ENCODE measurements at places on chromosomes 16 and 17. TPM values are rescaled to one million over a fixed set of nuclear protein-coding genes. Genes with fewer than 3 reads are reported as not detected.

FMNL1 gene
- 228 TPM for total RNA-seq

TNFRSF17 gene
- not detected for total RNA-seq

DNA sequence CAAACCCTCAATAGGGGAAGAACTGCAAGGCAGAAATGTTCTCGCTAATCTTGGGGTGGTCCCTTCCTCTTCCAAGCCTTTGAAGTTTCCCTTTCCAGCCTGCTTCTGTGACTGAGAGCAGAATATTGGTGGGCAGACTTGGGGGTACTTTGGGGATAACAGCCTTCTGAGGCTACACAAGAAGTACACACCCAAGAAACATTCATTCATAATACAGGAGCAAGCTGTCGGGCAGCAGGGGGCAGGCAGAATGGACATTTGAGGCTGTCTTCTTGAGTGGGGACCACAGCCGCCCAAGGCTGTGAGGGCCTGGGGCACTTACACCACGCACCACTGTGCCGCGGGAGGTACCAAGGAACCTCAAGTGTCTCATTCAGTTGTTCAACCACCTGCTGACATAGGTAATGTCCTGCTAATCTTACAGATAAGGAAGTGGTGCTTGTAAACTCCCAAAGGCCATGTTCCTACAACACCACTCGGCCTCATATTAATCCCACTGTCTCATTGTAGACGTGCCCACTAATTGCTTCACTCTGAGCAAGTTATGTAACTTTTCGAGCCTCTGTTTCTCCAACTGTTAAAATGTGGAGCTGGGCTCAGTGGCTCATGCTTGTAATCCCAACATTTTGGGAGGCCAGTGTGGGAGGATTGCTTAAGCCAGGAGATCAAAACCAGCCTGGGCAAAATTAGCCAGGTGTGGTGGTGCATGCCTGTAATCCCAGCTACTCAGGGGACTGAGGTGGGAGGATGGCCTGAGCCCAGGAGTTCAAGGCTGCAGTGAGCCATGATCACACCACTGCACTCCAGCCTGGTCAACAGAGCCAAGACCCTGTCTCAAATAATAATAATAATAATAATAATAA, 2.5 kb upstream of the MRPS23 start:
- H3K4me1 ChIP-seq, result peaks cover 24% of the 10 kb centered on the region
- H3K27ac ChIP-seq, result peak overlapping the region; percentile 62
- H3K4me3 ChIP-seq, result no peak overlapping the region
- no peak for DNase-seq
- H3K36me3 ChIP-seq, result peaks cover 6% of the 10 kb centered on the region

DNA sequence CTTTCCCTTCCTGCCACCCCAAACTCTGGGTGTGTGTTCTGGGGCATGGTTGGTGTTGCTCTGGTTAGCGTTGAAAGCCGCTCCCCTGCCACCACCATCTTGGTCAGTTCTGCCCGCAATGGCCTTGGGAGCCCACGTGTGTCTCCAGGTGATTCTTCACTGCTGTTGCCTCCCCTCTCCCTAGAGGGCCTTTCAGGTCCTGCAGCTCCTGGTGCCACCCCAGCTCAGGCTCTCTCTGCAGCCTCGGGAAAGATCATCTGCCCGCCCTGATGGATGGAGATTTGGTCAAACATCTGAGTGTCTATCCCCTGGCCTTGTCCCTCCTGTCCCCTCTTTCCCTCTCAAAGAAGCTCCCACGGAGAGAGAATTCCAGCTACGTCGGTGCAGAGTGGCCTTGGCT, 241.3 kb downstream of the RBFOX3 start:
- no peaks in the 10 kb centered on the region for H3K4me1 ChIP-seq
- no peak overlapping the region for H3K27ac ChIP-seq
- H3K36me3 ChIP-seq, result no peaks in the 10 kb centered on the region
- H3K4me3 ChIP-seq, result no peak overlapping the region

- H3K27me3 ChIP-seq, result no peaks in the 10 kb centered on the region
- H3K4me3 ChIP-seq, result no peak overlapping the region
- no peak for DNase-seq
- peaks cover 18% of the 10 kb centered on the region for H3K36me3 ChIP-seq
Observed at GRCh38 chr17:80868022-80868609, 123.5 kb upstream of the CHMP6 start.

ENPP7 gene
- not detected for total RNA-seq

PRAC1 gene
- total RNA-seq, result not detected

DNA sequence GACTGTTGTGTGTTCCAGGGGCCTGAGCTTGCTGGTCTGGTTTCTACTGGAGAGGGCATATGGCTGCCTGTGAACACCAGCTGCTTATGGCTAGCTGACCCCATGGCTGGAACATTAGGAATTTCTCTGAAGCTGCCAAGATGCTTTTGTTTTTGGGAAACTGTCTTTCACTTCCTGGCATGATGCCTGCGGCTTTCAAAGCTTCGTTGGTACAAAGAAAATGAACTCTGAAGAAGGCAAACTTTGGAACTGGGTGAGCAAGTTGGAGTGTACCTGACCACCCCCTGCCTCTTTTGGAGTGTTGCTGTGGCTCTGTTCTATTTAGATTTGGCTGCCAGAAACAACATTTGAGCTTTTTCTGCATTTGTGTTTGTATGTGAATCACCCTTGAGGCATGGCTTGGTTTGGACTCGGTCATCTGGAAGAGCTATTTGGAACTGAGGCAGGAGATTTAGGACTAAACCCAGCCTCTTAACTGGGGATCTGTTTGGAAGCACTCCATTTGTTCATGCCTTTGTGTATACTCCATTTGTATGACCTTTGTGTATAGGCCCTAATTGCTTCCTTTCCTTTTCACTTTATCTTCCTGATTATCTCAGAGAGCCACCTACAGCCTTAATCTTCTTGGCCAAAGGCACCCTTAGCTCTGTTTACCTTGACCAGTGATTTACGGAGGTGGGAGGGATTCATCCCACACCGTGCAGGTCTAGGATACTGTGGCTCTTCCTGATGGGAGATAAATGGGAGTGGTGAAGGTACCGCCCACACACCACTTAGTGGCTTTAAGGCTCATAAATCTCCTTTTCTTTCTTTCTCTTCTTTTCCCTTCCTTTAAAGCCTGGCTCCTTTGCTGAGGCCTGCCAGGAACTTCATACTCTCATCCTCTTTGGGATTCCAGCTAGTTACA, 7.3 kb upstream of the CPHXL start:
- no peak for DNase-seq
- H3K27ac ChIP-seq, result no peak overlapping the region
- H3K27me3 ChIP-seq, result no peaks in the 10 kb centered on the region
- no peaks in the 10 kb centered on the region for H3K36me3 ChIP-seq

- no peak overlapping the region for H3K27ac ChIP-seq
- H3K36me3 ChIP-seq, result no peaks in the 10 kb centered on the region
- H3K4me3 ChIP-seq, result no peak overlapping the region
Observed at GRCh38 chr16:73002866-73003265, 45.1 kb downstream of the ZFHX3 start.

DNA sequence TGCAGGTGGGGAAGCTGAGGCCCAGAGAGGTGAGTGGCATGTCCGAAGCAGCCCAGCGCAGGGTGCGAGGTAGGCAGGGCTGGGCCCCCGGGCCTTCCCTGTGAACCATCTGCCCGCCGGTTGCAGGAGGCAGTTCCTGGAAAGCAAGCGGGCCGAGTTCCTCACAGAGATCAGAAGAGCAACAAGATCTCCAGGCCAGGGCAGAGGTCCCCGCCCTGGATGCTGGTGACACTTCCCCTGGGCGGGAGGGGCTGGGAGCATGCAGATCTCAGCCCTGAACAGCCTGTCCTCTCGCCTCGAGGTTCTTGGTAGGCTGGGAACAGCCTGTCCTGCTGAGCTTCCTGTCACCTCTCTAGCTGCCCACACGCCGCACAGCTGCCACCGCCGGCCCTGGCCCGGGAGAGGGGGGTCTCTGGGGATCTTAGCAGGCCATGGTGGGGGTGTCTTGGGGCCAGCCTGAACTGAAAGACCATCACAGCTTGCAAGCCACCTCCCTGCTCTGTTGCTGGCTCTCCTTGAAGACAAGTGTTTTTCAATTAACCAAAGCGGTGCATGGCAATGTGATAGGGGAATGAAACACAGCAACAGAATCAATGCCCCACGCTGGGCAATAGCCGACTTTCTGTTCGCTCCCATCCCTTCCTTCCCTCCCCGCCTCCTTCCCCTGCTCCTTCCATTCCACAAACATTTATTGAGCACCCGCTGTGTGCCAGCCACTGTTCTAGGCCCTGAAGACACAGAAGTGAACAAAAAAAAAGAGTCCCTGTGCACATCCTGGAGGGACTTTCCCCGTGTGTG, 31.7 kb downstream of the SOCS1 start:
- H3K4me3 ChIP-seq, result peak overlapping the region; percentile 35
- peak; percentile 86 for DNase-seq
- H3K27ac ChIP-seq, result peak overlapping the region; percentile 96
- no peaks in the 10 kb centered on the region for H3K27me3 ChIP-seq
- H3K4me1 ChIP-seq, result peaks cover 51% of the 10 kb centered on the region
- H3K36me3 ChIP-seq, result no peaks in the 10 kb centered on the region

JPT2 gene
- total RNA-seq, result 69.4 TPM

GRCh38 chr17:65177901-65178300, 40.7 kb downstream of the RGS9 start:
- H3K27ac ChIP-seq, result no peak overlapping the region
- H3K4me3 ChIP-seq, result no peak overlapping the region
- no peaks in the 10 kb centered on the region for H3K27me3 ChIP-seq

PIK3R5 gene
- 15.9 TPM for total RNA-seq

- H3K4me1 ChIP-seq, result peaks cover 3% of the 10 kb centered on the region
- no peaks in the 10 kb centered on the region for H3K27me3 ChIP-seq
- H3K27ac ChIP-seq, result peak overlapping the region; percentile 2
Observed at GRCh38 chr16:70162041-70162451, 11.5 kb upstream of the CLEC18C start.

GRCh38 chr16:6891496-6891895, 441.1 kb upstream of the RBFOX1 start:
- no peaks in the 10 kb centered on the region for H3K4me1 ChIP-seq
- no peak for DNase-seq
- H3K36me3 ChIP-seq, result no peaks in the 10 kb centered on the region
- no peak overlapping the region for H3K27ac ChIP-seq
- H3K4me3 ChIP-seq, result no peak overlapping the region

- no peak overlapping the region for H3K4me3 ChIP-seq
- H3K4me1 ChIP-seq, result peaks cover 3% of the 10 kb centered on the region
- no peaks in the 10 kb centered on the region for H3K36me3 ChIP-seq
- H3K27me3 ChIP-seq, result no peaks in the 10 kb centered on the region
Observed at GRCh38 chr16:81574168-81574567, 129.6 kb downstream of the CMIP start.

GRCh38 chr16:73142053-73142854, 94.3 kb upstream of the ZFHX3 start:
- H3K27me3 ChIP-seq, result no peaks in the 10 kb centered on the region
- H3K4me1 ChIP-seq, result no peaks in the 10 kb centered on the region
- DNase-seq, result no peak

DNA sequence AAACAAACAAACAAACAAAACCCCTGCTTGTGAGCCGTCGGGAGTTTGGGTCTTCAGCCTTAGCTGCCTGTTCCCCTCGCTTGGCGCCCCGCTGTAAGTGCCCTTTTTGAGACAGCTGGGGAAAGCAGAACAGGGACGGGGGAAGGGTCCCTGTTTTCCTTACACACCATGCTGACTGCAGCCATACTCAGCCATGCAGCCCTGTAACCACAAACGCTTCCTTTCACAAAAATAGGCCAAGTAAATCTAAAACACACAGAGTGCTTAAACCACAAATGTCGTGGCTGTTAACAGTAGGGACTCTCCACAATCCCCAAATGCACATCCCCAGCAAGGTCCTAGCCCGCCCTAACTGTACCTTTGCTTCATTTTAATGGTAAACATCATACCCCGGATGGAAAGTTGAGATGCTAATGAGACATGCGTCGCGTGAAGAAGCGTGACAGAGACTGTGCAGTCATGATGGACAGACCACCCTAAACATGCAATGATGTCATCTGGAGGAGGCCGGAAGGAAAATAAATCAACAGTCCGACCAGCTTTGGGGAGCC, 129.9 kb downstream of the MGAT5B start:
- H3K4me1 ChIP-seq, result peaks cover 55% of the 10 kb centered on the region
- H3K36me3 ChIP-seq, result no peaks in the 10 kb centered on the region
- no peaks in the 10 kb centered on the region for H3K27me3 ChIP-seq
- peak; percentile 85 for DNase-seq
- peak overlapping the region; percentile 45 for H3K4me3 ChIP-seq

DNA sequence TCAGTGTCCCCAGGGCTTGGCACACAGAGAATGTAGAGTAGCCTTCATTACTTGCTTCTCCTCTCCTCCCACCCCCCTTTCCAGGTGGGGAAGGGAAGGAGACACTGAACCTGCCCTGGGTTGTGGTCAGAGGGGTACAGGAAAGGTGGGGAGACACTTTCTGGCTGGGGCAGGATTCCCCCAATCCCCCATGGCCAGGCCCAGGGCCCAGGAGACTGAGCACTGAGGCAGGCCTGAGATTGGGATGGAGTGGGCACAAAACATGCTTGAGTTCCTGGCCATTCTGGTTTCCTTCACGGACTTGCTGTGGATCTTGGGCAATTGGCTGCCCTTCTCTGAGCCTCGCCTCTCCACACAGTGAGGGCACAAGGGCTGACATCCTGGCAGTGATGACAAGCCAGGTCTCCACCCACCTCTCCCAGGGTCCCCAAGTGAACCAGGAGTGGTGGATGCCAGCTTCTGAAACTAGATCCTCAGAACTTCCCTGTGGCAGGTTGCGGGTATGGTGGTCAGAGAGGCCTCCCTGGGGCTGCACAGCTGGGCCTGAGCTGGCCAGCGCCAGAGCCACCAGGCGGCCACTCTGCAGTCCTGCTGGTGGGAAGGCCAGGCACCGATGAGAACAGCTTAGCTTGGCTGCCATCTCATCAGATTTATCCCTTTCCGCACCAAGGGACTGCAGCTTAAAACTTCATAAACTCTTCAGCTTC, 9.3 kb downstream of the ZNF629 start:
- no peaks in the 10 kb centered on the region for H3K27me3 ChIP-seq
- H3K27ac ChIP-seq, result no peak overlapping the region
- H3K4me3 ChIP-seq, result peak overlapping the region; percentile 95

DNA sequence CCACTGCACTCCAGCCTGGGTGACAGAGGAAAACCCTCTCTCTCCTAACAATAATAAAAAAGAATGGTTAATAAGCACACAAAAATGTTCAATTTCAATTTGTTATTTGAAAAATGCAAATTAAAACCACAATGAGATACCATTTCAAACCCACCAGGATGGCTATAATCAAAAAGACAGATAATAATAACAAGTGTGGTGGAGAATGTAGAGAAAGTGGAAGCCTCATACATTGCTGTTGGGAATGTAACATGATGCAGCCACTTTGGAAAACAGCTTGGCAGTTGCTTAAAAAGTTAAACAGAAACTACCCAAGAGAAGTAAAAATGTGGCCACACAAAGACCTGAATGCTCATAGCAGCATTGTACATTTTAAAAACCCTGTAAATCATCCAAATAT, 51.8 kb upstream of the MAP3K14 start:
- DNase-seq, result no peak
- H3K36me3 ChIP-seq, result no peaks in the 10 kb centered on the region
- no peak overlapping the region for H3K27ac ChIP-seq

DNA sequence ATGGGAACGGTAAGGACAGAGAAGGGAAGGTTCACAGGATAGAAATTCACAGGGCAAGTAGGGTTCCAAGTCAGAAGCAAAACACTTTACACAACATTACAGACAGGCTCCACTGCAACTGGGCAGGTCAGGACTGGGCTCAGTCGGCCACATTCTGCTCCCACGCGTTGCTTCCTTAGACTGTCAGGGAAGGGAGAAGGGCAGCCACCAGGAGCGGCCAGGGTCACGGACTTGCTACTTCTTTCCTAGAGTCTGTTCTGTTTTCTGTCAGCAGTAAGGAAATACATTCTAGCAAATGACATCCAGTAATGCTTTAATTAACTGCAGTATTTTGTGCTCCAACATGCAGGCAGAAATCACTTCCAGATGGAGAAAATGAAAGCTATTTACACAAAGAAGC, 160.3 kb upstream of the RPH3AL start:
- H3K27ac ChIP-seq, result no peak overlapping the region
- no peak for DNase-seq
- no peaks in the 10 kb centered on the region for H3K4me1 ChIP-seq
- no peak overlapping the region for H3K4me3 ChIP-seq
- H3K36me3 ChIP-seq, result no peaks in the 10 kb centered on the region
- H3K27me3 ChIP-seq, result no peaks in the 10 kb centered on the region

Data from activated naive CD4-positive, alpha-beta T cell treated with anti-CD3 and anti-CD28 coated beads for 36 hours (primary cell).